ENCODE measurements at places on chromosomes 7 and 10.

- no peak for DNase-seq
Measured at GRCh38 chr7:33926535-33926934, 21.2 kb downstream of the BMPER start.

- no peak for DNase-seq
Measured at GRCh38 chr7:7970531-7971307, 2.1 kb downstream of the GLCCI1 start.

DNA sequence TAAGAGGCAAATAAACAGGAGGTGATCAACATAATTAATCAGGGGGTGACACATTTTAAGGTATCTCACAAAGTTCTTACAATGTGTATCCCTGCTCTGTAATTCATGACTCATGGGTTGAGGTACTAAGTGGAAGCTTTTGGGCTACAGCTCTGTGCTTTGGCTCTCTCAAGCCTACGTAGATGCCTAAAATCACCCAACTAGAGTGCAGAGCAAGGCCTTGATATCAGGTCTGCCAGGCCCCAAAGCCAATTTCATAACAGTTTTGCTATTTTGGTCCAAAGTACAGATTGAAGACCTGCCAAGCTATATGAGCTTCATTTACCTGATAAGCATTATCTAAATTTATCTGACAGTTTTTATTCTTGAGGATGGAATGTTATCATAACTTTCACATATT, 175.3 kb upstream of the BET1 start:
- DNase-seq, result no peak

DNA sequence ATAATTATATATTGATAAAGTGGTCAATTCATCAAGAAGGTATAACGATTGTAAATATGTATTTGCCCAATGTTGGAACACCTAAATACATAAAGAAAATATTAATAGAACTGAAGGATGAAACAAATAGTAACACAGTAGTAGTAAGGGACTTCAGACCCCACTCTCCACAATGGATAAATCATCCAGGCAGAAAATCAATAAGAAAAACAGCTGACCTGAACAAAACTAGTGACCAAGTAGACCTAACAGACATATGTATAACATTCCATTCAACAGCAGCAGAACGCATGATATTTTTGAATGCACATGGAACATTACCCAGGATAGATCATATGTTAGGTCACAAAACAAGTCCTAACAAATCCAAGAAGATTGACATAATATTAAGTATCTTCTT, 286.1 kb upstream of the BMPER start:
- DNase-seq, result no peak

DNA sequence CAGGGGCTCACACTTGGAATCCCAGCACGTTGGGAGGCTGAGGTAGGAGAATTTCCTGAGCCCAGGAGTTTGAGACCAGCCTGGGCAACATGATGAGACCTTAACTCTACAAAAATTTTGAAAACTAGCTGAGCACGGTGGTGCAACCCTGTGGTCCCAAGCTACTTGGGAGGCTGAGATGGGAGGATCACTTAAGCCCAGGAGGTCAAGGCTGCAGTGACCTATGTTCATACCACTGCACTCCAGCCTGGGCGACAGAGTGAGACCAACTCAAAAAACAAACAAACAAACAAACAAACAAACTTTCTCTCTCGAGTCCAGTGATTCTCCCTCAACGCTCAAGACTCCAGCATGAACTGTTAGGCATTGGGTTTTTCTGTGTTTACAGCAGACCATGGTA, 2.0 kb upstream of the TYSND1 start:
- no peak for DNase-seq

DNA sequence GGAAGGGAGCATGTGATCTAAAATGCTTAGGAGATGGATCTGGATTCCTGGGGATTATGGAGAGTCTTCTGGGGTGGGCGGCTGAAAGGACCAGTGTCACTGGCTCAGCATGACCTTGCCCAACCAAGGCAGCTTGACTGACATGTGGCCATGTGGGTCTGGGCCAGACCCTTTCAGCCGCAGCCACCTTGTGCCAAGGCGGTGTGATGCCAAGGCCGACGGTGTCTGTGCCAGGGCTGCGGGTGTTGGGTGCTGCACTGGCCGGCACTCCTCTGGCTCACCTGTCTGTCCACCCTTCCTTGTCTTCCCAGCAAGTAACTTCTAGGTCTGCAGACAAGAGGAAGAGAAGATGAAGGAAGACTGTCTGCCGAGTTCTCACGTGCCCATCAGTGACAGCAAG, 8.8 kb downstream of the DEPP1 start:
- no peak for DNase-seq

DNA sequence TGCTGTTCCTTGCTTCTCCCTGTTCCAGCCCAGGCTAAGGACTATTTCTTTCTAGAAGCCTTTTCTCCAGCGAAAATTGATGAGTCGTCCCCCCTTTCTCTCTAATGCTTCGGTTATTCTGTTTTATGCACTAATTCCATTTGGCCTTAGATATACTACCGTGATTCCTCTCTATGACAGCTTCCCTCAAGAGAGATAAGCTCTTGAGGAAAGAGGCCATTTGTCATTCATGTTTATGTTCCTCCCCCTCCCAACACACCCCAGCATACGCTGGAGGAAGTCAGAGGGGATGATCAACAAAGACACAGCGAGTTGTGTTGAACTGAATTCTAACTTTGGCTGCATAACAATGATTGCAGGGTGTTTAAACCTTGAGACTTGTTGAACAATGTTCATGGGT, 198.8 kb downstream of the BMPER start:
- DNase-seq, result no peak
